ENCODE measurements at places on chromosomes 4 and X. TPM values are rescaled to one million over a fixed set of nuclear protein-coding genes. Genes with fewer than 3 reads are reported as not detected.

DNA sequence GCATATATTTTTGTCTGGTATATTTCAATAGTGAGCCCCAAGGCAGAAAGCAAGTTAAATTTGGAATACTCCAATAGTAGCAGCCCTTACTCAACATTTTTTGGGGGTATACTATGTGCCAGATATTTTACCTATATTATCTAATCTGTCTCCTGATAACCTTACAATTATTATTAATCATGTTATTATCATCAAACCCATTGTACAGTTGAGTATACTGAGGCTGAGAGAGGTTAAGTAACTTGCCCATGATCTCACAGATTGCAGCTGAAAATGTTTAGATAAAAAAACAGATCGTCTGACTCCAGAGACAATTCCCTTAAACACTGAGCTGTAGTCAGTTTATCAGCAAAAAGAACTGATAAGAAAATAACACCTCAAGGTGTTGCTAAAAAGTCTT, 6.5 kb upstream of the RBBP7 start:
- DNase-seq: no peak

- DNase-seq: peak; percentile 81
These were observed at the start of gene SLC4A4 for GRCh38 chr4:71338846-71339593. Gene SLC4A4, plus strand, starts transcription at chr4:71339020.

DNA sequence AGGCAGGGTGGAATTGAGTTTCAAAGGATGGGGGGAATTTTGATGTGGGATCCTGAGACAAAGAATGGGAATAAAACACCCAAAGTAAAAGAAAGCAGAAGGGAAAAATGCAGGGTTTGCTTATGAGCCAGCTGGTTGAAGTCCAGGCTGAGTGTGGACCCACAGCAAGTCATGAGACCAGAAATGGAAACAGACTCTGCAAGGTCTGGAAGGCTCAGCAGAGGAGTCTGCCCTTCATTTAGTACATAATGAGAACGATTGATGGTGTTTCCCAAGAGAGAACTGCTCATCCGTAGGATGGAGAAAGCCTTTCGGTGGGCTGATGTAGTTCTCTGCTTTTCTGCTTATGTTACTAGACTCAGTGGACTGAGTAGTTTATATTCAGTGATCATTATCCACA, 259.1 kb downstream of the C4orf33 start:
- peak; percentile 3 for DNase-seq

The SSX7 gene
- total RNA-seq: not detected

The BTK gene
- not detected for total RNA-seq

The PCDH19 gene
- 0.26 TPM for total RNA-seq

The FAM9C gene
- under 0.01 TPM for total RNA-seq

The SGMS2 gene
- total RNA-seq: 63.7 TPM

The ESX1 gene
- total RNA-seq: not detected
